ENCODE measurements at places on chromosomes 4 and X.

DNA sequence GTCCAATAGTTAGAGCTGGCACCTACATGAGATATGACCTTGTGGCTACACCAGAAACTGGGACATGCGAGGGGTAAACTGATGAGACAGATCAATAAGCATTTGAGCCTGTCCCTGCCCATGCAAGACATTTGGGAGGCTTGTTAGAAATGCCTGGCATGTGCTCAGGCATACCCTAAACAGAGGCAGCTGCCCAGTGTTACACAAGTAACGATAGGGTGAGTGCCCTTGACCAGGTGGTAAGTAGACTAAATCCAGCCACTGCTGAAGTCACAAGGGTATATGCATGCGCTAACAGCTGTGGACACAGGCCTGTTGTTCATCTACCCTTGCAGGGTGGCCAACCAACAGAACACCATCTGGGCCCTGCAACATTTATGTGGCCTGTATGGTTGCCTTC is 56.1 kb upstream of the CCDC149 start:
- no peak for DNase-seq

DNA sequence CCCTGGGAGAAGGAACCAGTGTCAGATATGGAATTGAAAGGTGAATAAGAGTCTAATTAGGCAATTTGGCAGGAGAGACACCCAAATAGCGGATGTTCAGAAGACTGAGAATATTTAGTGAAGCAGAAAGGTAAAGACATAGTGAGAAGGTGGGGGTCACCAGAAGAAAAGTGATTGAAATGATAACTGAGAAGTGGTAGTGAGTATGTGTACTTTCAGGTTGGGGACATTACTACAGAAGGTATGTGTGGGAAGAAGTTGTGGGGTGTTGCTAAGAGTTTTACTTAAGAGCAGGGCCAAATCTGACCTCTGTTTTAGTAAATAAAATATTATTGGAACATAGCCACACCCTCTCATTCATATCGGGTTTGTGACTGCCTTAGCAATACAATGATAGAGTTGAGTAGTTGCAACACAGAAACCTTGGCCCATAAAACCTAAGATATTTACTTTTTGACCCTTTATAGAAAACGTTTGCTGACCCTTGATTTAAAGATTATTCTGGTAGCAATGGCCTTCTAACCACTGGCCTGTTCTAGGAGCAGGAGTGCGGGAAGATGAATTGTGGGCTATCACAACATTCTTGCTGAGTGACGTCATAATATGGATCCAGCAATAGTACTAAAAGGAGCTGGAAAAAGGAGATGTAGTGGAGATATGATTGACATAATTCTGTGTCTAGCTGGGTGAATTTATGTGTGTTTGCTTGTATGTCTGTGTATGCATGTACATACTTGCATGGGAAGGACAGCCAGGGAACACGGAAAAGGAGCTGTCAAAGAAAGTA is 115.3 kb downstream of the HS3ST1 start:
- DNase-seq, result no peak

DNA sequence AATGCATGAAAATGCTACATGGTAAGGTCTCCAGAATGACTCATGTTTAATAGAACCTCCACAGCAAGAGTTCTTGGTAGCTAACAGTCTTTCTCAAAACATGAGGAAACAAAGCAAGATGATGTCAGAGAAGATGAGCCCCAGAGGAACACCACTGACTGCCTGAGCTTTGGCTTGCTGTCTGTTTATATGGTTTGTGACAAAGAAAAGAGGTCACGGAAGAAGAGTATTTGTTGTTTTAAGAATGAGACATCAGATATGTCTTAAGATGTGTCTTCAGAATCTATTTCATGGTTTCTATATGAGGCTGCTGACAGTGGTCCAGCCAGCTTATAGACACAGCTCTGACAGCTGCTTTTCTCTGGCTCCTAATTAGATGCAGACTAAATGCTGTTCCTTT is 18.8 kb upstream of the AREG start:
- DNase-seq, result peak; percentile 32

DNA sequence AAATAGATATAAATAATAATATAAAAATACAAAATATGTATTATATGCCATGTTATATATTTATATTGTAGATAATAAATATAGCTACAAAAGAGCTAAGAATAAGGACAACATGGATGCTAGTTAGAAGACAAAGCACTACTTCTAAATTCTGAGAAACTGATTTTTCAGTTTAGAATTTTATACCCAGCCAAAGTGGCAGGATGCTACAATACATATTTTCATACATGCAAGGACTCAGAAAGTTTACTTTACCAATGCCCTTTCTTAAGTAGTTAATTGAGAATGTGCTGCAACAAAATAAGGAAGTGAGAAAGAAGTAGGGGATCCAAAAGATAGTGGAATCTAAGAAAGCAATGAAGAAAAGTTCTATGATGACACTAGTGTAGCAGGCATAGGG is 64.5 kb downstream of the PDE5A start:
- DNase-seq, result no peak

Data from AG10803 (cell line).